ENCODE measurements at places on chromosomes 7 and 10.

DNA sequence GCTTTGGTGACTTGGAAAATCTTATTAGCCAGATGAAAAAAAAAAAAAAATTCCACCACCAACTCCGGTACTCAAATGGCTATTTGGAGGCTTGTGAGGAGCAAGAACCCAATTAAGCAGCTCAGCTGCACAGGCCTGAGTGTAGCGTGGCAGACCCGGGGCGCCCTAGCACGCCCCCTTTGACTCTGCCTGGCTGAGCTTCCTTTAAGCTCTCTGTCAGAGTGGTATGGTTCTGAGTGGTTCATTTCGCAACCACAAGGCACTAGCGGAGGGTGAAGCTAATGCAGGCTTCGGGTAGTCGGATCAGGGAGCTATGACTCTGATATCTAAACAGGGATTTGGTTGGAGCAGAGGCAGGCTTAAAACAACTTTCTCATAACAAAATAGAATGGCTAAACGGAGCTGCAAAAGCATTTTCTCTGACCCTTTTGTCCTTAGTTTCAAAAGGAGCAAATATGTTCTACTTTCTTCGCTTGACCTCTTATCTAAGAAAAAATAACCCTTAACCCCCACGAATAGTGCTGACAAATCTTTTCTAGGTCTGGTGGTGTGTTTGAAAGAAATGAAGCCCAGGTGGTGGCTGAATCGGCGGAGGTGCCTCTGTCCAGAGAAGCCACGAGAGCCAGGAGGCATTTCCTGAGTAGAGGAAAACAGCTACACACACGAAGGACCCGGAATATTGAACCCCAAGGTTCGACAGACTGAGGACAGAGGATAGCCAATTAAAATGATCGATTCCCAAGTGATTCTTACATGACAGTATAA, 285.4 kb upstream of the GLI3 start:
- DNase-seq: no peak

DNA sequence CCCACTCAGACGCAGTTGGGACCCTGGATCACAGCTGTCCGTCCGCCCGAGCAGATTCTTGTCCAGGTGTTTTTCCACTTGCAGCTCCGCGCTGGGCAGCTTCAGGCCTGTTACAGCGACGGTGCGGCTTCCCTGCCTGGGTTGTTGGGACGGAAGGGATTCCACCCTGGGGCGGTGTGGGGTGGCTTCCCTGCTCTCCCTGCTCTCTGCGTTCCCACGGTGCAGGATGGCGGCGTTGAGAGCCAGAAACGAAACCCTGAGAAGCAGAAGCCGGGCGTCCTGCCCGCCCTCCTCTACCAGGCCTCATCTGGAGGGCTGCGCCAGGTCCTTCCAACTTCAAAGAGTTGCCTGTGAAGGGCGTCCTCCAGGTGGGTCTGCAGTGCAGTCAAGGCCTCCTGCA, 194.4 kb downstream of the ADARB2 start:
- DNase-seq: no peak

DNA sequence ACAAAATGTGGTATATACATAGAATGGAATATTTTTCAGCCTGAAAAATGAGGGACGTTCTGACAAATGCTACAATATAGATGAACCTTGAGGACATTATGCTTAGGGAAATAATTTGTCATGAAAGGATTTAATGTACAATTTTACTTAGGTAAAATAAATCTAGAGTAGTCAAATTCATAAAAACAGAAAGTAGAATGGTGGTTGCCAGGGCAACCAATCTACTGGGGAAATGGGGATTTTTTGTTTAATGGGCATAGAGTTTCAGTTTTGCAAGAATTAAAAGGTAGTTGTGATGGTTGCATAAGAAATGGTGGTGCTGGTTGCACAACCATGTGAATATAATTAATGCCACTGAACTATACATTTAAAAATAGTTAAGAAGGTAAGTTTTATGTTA, 296.0 kb upstream of the SP4 start:
- no peak for DNase-seq

GRCh38 chr10:11907914-11908313, 84.8 kb downstream of the PROSER2 start:
- no peak for DNase-seq

DNA sequence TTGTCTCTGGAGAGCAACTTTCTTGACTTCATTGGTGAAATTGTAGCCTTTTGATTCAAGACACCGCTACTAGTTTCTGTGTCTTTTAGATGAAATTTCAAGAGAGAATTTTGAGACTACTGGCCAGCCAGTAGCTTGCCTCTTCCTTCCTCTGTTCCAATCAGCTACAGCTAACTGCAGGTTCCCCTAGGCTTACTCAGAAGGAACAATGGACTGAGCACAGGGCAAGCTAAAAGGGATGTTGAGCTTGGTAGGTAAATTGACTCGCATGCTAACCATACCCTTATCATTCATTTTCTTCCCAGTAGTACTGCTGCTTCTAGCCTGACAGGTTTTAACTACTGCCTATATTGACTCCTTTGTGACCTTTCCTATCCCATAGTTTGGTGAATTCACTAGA, 81.1 kb downstream of the RUNDC3B start:
- DNase-seq: no peak

DNA sequence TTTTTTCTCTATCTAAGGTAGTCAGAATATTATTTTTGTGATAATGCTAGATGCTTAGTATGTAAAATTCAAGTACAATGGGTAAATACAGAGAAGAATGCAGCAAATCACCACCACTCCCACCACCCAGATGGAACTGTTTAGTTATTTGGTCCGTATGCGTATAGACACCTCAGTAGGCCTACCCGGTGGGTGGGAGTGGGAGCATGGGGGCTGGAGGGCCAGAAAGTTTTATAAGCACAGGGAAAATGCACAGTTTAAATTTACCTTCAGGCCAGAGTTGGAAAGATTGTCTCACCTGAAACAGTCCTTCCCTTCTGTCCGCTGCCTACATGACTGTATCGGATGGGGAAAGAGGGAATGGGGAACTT, 15.5 kb downstream of the CHST3 start:
- no peak for DNase-seq

GRCh38 chr7:69962186-69963065, 364.2 kb downstream of the AUTS2 start:
- DNase-seq: peak; percentile 63

DNA sequence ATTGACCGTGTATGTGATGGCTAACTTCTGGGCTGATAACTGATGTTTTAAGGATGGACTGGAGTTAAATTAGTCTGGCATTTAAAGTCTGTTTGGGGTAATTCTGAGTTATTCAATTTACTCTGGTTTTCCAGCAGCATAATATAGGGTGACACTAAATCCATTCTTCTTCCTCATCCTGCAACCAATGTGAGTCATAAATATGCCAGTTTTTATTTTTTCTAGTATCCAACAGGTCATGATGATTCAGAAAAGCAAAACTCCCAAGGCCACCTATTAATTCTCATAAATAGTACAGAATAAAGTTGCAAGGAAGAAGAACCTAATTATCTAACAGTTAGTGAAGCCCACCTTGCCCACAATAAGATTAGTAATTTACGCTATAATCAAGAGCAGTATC, 7.5 kb upstream of the EPHB6 start:
- DNase-seq: no peak

- DNase-seq: no peak
Measured at GRCh38 chr7:3063016-3063753, 19.5 kb upstream of the CARD11 start.

DNA sequence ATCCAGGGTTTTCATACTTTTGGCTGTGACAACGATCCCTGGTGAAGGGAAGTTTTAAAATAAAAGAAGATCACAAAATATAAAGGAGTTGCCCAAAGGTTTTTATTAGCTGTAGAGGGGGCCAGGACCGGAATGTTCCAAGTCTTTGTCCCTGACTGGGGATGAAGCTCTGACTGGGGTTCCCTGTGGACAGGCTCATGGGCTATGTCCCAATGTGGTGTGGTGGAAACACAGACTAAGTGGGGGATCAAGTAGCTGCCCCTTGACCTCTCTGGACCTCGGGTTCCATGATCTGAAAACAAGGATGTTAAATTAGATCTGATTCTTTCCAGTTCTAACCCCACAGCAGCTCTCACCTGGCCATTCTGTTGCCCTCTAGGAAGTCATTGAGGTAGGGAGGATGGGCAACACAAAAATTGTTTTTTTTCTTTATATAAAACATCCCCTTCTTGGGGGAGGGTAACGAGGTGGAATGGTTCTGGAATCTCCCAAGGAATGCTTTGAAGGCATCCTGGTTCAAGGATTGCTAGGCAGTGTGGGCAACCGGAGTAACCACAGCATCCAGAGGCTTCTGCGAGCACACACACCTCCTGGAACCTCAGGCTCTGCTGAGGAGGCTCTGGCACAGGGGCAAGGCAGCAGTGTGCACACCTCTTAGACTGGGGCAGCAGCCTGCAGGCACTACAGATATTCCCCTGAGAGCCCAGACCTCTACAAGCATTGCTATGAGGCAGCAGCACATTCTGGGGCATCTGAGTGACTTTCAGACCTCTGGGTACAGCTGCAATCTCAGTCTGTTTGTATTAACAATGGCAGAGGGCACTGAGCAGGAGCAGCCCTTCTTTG, 21.4 kb upstream of the CRYGN start:
- no peak for DNase-seq

- no peak for DNase-seq
Measured at GRCh38 chr10:114458955-114459354, 54.7 kb upstream of the AFAP1L2 start.

- no peak for DNase-seq
Measured at GRCh38 chr7:69919426-69920111, 321.3 kb downstream of the AUTS2 start.

GRCh38 chr7:20310963-20311742, 19.5 kb upstream of the ITGB8 start:
- no peak for DNase-seq

- DNase-seq: no peak
Measured at GRCh38 chr10:105857268-105858264, 1216.5 kb downstream of the SORCS3 start.

- DNase-seq: no peak
Measured at GRCh38 chr10:8073691-8074416, 19.4 kb downstream of the GATA3 start.

DNA sequence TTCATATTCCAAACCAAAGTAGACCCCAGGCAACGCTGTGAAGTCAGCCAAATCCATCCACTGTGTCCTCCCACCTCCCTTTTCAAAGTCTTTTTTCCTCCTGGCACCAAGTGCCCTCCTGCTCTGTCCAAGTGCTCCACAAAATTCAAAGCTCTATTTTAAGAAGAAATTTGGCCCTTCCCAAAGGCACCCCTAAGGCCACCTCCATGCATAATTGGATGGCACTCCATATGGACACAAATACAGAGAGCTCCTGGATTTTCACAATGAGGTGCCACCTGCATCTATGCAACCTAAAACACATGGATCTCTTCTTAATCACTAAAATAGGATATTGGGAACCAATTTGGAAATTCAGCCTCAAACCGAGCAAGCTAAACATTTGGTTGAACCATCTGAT, 121.6 kb downstream of the RELN start:
- no peak for DNase-seq

- DNase-seq: no peak
Measured at GRCh38 chr10:33919244-33919643, 584.8 kb upstream of the NRP1 start.

DNA sequence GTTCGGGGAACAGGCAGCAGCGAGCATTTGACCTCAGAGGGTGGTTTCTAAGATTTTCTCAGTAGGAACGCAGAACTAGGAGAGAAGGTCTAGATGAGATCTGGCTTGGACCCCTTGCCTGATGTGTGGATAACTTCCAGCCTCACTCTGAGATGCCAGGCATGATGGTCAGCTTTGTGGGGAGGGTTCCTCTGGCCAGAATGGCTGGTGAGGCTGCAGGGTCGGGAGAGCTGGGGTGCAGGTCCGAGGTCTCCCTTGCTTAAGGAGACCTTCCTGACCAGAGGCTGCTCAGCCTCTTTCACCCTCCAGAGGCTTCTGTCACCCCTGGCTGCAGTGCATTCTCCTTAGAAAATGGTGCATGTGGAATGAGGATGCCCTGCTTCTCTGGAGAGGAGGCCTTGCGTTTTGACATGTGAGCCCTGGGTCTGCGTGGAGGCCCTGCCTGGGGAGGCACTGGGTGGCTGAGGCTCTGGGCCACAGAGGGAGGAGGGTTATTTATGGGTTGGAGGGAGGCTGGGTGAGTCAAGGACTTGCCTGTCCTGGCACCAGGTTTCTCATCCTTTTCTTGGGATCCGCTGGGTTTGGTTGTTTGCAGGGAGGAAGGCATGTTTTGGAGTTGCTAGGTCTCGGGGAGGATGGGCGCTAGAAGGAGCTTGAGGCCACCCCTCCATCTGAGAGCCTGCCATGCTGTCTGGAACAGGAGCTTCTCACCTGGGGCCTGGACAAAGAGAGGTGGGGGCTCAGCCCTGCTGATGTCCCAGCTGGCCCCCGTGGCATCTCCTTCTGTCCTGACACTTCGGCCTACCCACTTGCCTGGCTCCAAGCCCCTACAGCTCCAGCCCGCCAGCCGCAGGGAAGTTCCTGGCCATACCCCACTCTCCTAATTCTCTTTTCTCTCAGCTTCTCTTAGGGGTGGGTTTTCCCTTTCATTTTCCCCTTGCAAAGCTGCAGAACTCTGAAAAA, 3.9 kb downstream of the FAM241B start:
- no peak for DNase-seq

- no peak for DNase-seq
Measured at GRCh38 chr10:104216631-104217030, 15.5 kb downstream of the CFAP43 start.

DNA sequence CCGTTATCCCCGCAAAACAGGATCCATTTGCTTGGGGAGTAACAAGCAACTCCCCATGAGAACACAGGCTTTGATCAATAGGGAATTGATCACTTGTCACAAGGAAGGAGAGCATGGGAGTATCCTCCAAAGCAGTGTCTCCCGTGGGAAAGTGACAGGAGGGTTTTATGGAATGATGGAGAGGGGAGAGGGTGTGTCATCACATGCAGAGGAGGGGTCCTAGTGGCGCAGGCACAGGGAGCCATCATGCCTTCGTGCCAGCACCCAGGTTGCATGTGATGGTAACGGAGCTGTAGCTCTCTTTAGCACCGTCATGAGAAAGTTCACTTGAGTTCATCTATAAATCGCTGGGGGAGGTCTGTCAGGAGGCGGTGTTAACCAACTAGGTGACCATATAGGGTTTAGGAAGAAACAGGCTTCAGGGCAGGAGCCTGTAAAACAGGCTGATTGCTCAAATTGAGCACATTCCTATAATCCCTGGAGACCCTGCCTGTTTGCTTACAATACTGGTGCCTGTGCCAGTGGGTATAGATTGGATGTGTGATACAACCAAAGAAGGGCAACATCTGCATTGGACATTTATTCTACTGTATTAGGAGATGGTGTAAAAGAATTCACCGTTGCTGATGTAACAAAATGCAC, 428.5 kb downstream of the GALNT17 start:
- no peak for DNase-seq

- DNase-seq: no peak
Measured at GRCh38 chr10:8365935-8366911, 311.7 kb downstream of the GATA3 start.
